ENCODE measurements at places on chromosomes 12 and 14. TPM values are rescaled to one million over a fixed set of nuclear protein-coding genes. Genes with fewer than 3 reads are reported as not detected.

GRCh38 chr12:65999564-66000280 lies 130.8 kb downstream of the LLPH start:
- DNase-seq = no peak

DNA sequence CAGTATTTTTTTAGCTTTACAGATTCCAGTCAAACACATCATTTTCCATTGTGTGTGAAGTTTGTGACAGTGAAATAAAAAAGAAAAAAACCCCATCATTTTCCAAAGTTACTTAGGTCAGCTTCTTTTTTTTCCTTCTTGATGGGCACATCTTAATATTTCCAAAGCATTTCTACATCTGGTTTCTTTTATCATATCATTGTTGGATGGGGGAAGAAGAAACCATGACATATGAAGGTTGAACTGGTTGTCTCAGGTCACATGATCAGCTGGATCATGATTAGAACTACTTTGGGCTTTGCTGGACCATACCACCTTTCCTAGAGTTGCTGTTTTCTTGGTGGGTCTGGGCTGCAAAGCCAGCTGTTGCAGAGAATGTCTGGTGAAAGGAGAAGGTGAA lies 59.8 kb downstream of the FOS start:
- no peak for DNase-seq

DNA sequence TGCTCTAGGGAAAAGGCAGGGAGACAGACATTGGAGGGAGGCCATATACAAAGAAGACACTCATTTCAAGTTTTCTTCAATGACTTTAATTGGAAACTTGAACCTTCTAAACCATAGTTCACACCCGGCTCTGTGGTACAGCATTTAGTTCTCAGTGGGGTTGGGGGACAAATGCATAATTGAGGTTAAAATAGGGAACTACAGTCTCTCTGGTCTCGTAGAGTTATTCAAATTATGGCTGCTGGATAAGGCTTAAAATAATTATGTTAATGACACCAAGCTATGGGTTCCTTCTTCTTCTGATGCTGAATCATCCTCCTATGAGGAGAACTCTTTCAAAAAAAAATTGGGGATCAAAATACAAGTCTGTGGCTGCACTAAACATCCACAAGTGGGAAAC lies 3.8 kb upstream of the RPAP3 start:
- DNase-seq = no peak

DNA sequence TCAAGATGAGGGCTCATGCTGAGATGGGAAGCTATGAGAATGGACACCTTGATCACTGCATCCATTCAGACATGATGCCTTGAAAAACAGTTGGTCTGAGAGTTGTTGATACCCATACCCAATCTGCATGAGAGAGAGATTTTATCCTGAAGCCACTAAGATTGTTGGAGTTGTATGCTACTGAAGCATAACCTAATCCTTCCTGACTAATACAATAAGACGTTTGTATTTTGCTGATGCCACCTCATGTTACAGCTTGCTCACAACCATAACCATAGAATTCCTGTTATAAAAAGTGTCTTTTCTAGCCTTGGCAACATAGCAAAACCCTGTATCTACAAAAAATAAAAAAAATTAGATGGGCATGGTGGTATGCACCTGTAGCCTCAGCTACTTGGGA lies 12.7 kb upstream of the SERPINA1 start:
- DNase-seq = no peak

- no peak for DNase-seq
Measured at GRCh38 chr12:29804019-29804418, 20.3 kb upstream of the TMTC1 start.

DNA sequence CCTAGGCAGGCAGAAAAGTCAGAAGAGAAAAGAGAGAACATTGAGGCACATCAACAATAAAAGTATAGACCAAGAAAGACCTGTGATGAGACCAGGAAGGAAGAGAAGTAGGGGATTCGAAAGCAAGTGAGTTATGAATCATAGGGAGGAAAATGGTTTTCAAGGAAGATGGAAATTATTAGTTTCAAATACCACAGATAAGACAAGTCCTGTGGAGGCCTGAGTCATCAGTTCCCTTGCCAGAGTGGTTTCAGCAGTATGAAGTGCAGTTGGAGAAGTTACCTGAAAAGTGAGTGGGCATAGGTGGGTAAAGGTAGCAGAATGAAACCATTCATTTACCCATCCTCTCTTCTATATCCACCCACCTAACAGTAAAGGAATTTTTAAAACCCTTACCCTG lies 25.2 kb upstream of the TSPAN8 start:
- no peak for DNase-seq

DNA sequence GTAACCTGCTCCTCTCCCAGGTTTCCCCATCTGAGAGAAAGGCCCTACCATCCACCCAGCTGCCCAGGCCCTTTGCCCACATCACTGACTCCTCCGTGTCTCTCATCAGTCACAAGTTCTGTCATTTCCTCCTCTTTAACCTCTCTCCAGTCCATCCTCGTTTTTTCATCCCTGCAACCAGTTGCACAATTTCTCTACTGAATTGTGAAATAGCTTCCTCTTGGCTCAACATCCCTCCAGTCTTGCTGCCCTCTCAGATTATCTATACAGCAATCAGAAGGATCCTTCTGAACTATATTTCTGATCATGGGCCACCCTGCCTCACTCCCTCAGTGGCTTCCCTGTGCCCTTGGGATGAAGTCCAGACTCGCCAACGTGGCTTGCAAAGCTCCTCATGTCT lies 6.8 kb downstream of the FAM161B start:
- DNase-seq = no peak

The PPP1R36 gene
- polyA plus RNA-seq = 2.3 TPM

The SSTR1 gene
- 3.0 TPM for polyA plus RNA-seq

The HPD gene
- polyA plus RNA-seq = not detected

Measured in sigmoid colon (tissue), 7 donors.